ENCODE measurements at places on chromosomes 12 and 14.

DNA sequence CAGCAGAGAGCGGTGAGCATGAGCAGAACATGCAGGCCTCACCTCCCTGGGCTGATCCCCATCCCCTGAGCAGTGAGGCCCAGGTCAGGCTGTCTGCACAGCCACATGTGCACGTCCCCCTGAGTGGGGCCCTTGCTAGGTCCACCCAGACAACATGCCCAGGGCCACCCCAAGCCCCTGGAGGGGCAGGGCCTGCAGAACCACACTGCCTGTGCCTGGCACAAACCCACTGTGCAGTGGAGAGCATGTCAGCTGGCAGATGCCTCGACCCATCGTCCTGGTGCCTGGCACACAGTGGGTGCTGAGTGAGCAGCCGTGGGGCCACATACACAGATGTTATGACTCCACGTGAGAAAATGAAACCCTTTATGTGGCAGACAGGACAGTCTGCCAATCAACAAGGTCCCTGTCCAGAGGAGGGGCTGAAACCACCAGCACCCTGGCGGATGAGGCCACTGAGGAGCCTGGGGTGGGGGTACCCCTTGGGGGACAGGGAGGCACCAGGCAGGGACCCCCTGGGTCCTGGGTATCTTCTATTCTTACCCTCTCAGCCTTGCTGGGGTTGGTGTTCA lies 8.3 kb downstream of the ANHX start:
- DNase-seq = no peak

DNA sequence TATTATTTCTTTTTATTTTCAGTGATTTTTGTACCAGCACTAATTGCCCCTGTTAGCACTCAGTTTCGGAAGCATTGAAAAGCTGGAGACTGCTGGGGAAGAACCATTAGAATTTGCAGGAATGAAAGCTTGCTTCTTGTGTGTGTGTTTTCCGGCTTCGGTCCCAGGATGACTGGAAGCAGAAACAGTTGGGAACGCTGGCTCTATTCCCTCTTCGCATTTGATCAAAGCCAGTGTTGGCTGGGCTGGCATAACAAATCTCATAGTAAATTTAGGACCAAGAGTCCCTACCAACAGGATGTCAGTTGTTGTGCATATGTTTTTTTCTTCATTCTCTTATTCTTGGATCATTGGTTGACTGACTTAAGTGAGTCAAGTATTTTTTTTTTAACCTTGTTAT lies 53.6 kb upstream of the TRAF3 start:
- DNase-seq = no peak

DNA sequence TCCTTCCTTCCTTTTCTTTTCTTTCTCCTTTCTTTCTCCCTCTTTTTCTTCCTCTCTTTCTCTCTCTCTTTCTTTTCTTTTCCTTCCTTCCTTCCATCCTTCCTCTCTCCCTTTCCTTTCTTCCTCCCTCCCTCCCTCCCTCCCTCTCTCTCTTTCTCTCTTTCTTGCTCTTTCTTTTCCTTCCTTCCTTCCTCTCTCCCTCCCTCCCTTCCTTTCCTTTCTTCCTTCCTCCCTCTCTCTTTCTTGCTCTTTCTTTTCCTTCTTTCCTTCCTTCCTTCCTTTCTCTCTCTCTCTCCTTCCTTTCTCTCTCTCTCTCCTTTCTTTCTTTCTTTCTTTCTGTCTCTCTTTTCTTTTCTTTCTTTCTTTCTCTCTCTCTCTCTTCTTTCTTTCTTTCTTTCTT lies 207.6 kb downstream of the ATP23 start:
- DNase-seq = no peak

- DNase-seq = no peak
Measured at GRCh38 chr12:12721176-12721751, 4.1 kb downstream of the CDKN1B start.

- DNase-seq = no peak
Measured at GRCh38 chr14:92905667-92906066, 17.3 kb upstream of the CHGA start.

- DNase-seq = no peak
Measured at GRCh38 chr12:66367015-66367667, 64.8 kb downstream of the HELB start.

DNA sequence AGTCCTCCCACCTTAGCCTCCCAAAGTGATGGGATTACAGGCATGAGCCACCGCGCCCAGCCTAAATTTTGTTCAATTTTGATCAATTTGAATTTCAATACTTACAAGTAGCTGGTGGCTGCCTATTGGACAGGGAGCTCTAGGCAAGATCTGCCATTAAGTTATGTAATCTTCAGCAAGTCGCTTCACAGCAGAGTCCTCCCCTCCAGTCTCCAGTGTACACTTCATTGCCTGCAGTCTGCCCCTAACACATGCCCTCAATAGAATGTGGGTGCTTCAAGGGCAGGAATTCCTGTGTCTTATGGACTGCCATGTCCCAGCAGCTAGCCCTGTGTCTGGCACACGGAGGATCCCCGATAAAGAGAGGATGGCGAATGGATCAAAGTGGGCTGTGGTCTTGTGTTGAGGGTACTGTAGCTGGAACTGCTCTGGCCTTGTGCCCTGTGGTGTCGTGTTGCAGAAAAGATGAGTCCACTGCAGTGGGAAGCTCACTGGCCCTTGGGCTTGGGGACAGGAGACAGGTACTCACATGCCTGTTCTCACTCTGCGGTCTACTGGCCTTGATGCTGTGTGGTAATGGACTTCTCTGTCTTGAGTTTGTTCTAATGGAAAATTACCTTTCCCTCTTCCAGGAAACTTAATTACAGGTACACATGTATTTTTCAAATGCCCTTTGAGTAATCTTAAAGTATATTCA lies 67.6 kb downstream of the TECPR2 start:
- DNase-seq = no peak

DNA sequence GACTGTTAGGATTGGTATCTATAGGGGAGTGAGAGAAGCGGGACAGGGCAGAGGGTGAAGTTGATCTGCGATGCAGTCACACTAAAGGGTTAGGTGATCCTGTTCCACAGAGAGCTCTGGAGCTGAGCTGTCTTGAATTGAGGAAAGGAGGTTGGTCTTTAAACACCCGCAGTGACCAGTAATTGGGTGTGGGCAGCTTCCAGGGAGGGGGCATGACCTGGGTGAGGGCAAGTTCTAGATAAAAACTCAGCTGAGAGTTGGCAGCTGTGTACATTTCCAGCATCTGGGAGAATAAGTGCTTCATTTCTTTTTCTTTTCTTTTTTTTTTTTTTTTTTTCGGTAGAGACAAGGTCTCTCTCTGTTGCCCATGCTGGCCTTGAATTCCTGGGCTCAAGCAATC lies 35.1 kb downstream of the RDH12 start:
- DNase-seq = no peak

- no peak for DNase-seq
Measured at GRCh38 chr14:77027538-77028383, 747 bp downstream of the IRF2BPL start.

DNA sequence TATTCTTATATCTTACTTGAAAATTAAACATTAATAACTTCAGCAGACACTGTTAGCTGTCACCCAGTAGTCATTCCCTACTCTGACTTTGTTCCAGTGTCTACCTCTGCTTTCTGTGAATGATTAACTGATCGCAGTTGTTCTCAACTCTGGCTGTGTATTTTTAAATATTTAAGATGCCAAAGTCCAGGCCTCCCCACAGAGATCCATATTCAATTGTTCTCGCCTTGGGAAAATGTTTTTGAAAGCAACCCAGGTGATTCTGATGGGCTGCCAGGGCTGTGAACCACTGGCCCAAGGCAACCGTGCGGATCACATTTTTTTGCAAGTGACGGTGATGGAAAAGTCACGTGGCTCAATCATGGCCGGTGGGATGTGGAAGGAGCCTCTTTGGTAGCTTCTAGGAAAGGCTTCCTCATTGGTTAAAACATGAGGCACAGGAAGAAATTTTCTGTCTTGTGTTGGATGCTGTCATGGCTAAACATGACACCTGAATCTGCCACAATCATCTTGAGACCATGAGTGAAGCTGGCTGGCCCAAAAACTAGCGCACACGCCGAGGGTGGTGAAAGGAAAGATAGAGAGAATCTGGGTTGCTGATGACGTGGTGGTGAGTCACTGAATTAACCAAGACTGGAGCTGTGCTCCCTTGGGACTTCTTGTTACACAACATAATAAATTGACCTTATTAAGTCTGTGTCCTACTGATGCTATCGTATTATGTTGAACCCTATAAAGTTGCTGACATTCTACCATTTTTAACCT lies 37.2 kb downstream of the RDH12 start:
- DNase-seq = no peak

DNA sequence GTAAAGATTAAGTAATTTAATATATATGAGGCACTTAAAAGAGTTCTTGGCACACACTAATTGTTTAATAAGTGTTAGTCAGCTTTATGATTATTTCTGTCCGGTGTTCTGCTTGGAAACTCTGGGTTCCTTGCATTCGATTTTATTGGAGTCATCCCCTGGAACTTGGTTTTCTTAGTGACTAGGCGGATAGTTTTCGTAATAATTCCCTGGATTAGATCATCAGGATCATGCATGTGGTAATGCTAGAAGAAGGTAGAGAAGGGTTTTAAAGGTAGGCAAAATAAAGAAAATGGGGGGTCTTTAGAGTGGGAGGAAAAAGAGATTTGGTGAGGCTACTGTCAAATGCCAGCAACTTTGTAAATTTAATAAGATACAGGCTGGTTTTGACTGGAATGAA lies 88.4 kb downstream of the MYF5 start:
- DNase-seq = no peak

DNA sequence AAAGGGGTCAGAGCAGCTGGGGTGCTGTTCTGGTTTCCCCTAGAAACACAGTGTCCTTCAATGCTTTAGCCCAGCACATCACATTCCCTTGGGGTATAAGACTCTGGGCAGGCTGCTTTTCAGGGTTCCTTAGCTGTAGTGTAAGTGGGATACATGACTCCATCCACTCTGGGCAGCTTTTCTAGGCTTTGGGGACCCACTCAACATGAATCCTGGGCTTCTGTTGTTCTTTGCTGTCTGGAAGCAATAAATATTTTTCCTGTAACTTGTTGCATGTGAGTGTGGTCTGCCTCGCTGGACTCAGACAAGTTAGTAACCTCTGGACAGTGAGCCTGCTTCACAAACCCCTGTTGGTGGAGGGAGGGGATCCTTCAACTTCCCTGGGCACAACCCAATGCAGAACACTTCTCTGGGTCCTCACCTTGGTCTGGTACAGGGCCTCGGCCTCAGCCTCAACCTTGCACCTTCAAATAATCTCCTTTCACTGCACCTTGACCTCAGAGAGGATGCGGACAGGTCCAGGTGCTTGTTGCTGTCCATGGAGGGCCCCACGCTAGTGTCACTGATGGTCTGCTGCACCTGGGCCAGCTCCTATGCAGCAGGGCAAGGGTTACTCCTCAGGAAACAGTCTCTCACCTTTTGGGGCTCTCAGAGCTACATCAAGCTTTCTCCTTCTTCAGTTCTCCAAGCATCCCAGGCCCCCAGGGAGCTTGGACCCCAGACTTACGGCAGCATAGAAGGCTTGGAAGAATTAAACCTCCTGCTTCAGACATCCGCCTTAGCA lies 13.5 kb upstream of the KRT73 start:
- no peak for DNase-seq

DNA sequence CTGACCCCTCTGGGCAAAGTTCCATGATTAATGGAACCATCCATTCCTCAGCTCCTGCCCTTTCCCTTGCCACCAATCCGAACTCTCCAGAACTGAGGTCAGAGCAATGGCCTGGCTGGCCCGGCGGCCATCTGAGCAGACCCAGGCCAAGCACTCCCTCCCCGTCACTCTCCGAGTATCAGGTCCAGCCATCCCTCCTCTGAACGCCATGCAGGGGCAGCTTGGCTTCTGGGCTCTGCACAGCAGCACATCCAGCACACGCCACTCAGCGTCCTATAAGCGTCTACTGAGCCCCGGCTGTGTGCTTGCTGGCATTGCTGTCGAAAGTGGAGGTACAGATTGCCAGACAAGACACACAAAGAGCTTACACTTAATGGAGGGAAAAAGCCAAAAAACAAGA lies 34.3 kb upstream of the VWF start:
- no peak for DNase-seq
